ENCODE measurements at places on chromosomes 5 and 9. TPM values are rescaled to one million over a fixed set of nuclear protein-coding genes. Genes with fewer than 3 reads are reported as not detected.

DNA sequence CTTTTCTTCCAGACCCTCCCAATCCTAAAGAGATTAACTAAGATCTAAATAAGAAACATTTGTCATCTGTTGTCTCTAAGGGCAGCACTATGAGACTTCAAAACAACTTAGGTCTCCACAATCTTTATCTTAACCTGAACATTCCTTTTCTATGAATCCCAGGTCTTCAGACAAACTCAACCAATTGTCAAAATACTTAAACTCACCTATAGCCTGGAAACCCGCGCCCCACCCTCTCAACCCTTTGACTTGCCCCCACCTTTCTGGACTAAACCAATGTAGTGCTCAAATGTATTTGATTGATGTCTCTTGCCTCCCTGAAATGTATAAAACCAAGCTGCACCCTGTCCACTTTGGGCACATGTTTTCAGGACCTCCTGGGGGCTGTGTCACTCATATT, 76.5 kb upstream of the DMRT1 start:
- no peak for DNase-seq

- DNase-seq, result no peak
These were observed 675 bp upstream of the SPAAR start for GRCh38 chr9:35908504-35909125.

DNA sequence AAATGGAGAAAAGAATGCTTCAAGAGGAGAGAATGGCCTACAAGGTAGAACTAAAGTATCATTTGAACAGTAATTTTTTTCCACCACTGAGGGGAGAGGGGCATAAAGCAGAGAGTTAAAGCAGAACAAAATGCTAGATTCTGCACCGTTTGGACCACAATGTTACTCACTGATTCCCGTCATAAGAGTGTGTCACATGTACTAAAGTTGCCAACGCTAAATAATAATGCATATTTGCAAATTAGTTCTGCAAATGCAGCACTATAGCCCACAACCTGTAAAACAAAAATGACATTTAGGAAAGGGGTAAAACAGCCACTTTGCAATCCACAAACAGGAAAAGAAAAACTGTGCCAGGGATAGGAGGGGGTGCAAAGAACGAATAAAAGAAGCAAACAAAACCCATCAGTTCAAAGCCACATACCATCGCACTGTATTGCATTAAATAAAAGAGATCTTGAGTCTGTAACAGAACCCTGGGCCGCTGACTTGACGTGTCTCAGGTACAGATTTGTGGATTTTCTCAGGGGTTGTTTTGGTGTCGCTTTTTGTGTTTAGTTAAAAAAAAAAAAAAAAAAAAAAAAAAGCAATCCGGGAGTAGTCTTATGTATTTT, 7.7 kb upstream of the NFIB start:
- DNase-seq, result no peak

DNA sequence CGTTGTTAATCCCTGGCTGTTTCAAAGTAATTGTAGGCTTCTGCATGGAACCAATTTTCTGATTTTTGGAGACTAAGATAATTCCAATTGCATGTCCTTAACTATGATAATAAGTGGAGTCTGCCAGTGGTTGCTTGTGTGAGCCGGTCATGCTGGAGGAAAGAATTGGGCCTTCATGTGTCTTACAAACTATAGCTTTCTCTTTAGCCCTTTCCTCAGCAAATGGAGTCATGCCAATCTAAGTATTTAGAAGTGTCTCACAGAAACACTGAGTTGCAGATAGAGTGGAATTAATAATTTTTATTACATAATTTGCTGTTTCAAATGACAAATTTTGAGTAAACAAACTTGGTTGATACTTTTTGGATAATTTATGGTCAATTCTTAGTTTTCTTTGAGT, 200.4 kb downstream of the FBXL7 start:
- DNase-seq, result no peak

Gene CNTNAP3B
- 6.3 TPM for polyA plus RNA-seq

Gene TMEM215
- 1.4 TPM for polyA plus RNA-seq
